ENCODE measurements at places on chromosomes 4 and X.

- DNase-seq, result no peak
These were observed 349.1 kb downstream of the PCDH10 start for GRCh38 chr4:133498149-133498548.

DNA sequence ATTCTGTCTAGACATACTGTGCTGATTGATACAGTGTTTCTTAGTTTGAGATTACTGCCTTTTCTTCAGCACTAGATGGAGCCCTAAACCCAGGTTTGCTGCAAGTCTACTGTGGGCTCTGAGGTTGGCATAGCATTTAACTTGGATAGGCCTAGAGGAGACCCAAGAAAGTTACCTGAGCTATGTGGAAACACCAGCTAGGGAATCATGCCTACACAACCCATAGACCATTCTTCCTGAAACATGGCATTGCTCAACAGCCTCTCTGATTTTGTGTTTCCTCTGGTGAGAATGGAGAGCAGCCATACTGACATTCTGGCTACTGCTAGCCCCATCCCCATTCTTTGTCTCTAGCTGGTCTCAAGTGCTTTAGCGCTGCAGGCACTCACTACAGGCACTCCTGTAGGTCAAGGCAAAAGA lies 287.7 kb upstream of the PCDH18 start:
- DNase-seq, result peak; percentile 61

DNA sequence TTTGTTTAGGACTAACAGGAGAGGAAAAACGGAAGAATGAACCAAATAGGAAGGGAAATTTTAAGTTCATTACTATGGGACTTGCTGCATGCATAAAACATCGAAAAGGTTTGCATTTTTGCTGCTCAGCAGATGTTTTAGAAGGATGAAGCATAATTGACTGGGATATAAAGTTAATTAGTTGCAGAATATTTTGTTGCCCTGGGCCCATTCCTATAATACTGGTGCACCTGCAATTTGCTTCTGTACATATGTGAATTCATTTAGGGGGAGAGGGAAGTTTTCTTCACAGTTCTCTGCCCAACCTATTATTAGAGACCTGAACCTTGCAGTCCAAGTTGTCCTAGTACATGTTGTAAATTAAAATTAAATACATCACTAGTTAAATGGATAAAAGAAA lies 232.0 kb downstream of the UGT8 start:
- no peak for DNase-seq

GRCh38 chr4:41579526-41579925 lies 41.6 kb downstream of the LIMCH1 start:
- no peak for DNase-seq

GRCh38 chr4:186030795-186031194 lies 38.2 kb upstream of the TLR3 start:
- no peak for DNase-seq

DNA sequence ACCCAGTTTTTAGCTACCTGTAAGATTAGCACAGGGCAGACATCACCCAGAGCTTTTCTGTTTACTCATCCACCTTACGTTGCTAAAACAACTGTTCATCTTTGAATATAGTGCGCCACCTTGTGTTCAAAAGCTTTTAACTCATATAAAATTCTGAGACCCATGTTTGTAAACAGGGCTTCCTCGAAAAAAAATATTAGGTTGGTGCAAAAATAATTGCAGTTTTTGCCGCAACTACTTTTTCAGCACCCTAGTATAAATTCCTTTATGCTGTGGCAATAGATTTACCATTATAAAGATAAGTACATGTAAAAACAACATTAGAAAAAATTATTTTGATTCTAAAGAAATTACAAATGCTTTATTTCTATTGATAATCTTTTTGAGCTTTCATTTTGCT lies 147.9 kb downstream of the LRBA start:
- DNase-seq, result peak; percentile 75

GRCh38 chrX:102491766-102492165 lies 20.2 kb upstream of the TCP11X2 start:
- DNase-seq, result no peak

DNA sequence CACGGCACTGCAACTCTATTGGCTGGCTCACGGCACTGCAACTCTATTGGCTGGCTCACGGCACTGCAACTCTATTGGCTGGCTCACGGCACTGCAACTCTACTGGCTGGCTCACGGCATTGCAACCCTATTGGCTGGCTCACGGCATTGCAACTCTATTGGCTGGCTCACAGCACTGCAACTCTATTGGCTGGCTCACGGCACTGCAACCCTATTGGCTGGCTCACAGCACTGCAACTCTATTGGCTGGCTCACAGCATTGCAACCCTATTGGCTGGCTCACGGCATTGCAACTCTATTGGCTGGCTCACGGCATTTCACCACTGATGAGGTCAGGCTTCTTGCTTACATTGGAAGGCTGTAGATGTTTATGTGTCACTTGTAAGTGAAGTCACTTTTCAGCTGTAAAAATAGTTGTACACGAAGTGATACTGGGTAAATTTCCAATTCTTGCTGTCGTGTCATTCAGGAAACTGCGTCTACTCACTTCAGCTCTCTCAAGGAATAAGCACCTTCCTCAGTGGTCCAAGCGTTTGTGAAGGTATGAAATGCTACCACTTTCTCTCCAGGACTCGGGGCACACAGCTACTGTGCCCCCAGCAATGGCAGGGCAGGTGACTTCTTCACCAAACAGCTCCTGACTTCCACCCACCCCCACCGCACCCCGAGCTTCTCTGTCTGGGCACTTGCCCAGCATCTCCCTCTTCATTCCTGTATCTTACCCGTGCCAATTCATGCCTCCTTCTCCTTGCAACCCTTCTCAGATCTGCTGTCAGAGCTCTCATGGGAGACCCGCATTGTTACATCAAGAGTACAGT lies 141.3 kb downstream of the AFAP1 start:
- DNase-seq, result no peak

DNA sequence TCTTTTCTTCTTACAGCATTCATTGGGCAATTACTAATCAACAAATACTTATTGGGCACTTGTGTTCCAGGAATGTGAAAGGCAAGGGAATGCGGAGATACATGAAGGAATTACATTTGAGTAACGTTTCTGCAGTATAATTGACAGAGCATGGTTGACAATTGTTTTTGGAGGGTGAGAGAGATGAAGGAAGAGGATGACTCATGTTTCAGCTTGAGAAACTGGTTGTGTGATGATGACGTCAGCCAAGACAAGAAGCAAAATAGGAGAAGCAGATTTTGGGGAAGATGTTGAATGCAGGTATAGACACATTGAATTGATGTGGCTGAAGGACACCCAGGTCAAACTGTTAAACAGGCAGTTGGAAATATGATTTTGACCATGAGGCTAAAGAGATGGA lies 8.0 kb upstream of the CPEB2 start:
- DNase-seq, result no peak

GRCh38 chr4:162586266-162586665 lies 422.5 kb upstream of the FSTL5 start:
- DNase-seq, result no peak

DNA sequence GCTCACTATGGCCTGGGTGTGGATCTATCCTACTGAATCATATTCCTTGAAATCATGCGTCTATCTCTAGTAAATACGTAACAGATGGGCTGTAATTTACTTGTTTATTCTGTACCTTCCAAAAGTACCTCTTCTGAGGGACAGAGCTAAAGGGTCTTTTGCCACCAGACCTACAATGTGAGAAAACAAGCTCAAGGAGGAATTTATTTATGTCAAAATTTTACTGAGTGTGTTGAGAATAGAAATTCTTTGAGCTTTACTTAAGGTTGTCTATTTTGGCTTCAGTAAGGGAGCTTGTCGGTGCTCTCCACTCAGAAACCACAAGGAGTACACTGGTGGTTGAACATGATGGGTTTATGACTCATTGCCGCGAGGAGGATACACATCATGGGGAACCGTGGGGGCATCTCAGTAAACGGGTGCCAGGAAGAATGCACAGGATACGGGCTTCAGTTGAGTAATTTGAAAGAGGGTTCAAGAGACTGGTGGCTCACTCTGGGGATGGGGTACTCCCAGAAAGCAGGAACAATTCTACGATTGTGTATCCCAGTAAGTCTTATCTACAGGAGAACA lies 3.0 kb downstream of the ANK2 start:
- peak; percentile 90 for DNase-seq

- no peak for DNase-seq
These were observed 217.4 kb downstream of the DCTD start for GRCh38 chr4:182699795-182700194.

GRCh38 chrX:134738445-134738844 lies 80.2 kb upstream of the PLAC1 start:
- no peak for DNase-seq

DNA sequence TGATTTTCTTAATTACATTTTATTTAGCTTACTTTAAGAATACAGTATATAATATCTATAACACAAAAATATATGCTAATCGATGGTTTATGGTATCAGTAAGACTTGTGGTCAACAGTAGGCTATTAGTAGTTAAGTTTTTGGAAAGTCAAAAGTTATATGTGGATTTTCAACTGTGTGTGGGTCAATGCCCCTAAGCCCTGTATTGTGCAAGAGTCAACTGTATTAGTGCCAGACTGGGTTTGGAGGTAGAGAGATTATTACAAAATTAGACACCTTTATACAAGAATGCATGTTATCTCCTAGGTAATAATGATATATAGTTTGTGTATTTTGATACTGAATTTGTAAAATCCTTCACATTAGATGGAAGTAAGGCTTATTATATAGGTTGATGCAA lies 100.3 kb upstream of the PRR32 start:
- DNase-seq, result no peak

DNA sequence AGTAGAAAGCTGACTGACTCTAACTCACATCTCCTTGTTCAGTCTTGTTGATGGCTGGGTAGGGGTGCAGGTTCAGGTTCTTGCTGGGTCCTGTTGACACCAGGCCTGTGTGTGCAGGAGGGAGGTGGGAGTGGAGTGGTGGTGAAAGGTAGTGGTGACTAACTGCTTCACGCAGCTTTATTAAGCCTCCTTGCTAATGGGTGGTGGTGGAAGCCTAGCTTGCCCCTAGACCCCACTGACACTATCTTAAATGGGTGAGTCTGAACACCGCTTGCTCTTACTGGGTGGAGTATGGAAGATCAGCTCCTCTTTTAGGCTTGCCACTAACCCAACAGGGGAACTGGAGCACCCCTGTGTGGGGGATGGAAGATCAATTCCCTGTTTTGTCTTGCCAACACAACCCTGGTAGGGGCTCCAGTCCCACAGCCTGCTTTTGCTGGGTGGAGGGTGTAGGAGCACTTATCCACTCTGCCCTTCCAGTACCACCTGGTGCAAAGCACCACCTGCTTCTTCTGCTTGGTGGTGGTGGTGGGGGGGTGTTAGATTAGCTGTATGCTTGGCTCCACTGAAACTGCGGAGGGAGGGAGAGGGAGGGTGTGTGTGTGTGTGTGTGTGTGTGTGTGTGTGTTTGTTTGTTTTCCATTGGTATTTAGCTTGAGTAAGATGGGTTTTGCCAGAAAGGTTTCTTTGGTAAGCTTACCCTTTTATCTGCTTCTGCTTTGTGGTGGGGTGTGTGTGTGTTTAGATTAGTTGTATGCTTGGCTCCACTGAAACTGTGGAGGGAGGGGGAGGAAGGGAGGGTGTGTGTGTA lies 25.6 kb downstream of the KDM6A start:
- DNase-seq, result peak; percentile 19

GRCh38 chr4:79177388-79177787 lies 148.5 kb downstream of the NAA11 start:
- no peak for DNase-seq

GRCh38 chr4:26000274-26000950 lies 86.4 kb downstream of the SMIM20 start:
- DNase-seq, result no peak

DNA sequence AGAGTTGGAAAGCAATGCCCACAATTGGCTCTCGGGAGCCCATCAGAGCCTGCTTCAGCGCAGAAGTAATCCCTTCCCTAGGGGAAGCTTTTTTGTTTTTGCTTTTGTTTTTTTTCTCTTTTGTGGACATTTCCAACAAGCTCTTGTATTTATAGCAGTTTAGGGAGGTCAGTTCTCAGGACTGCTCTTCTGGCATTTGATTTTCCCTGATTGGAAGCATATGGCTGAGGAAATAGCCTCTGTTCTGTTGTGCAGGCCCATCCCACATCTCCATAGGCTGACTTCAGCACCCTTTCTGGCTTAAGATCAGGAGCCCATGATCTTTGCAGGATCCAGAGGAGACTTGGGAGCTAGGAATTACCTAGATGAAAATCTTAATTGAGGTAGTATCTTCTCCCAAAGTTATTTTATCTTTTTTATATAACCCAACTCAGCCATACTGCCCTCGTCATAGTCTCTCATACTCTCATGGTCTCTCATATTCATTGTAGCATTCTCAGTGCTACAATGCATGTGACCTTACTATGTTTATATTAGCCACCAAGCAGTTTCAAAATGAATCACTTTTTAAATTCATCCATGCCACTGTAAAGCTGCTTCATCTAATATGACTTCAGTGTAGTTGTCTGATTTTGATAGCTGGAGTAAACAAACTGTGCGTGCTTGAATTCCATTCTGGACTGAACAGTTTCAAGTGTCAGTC lies 16.7 kb downstream of the PAGE4 start:
- DNase-seq, result no peak

- no peak for DNase-seq
These were observed 162.9 kb upstream of the NOCT start for GRCh38 chr4:138852681-138853080.

DNA sequence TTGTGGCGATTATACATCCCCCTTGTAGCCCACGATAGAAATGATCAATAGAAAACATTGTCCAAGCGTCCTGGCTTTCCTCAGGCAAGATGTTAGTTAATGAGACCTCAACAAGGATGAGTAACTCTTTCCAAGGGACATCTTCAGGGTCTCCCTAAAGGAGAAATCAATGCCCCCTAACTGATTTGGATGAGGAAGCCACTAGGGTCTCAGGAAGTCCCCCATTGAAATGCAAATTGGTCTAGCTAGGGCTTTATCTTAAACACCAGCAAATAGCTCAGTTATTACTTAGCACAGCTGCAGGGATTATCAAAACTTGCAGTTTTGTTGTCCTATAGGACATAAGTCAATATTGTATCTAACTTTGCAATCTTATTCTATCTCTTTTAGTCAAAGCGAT lies 721.5 kb downstream of the IL1RAPL1 start:
- no peak for DNase-seq

- DNase-seq, result no peak
These were observed 41.7 kb downstream of the TMEM164 start for GRCh38 chrX:110044346-110045249.

GRCh38 chr4:86921608-86922252 lies 13.1 kb upstream of the AFF1 start:
- no peak for DNase-seq

All from NCI-H2029 treated with DMSO at 0.1 percent for 48 hours (cell line).